Activated naive CD4-positive, alpha-beta T cell treated with Interleukin-2 at 50 U/mL for 16 hours (primary cell): ENCODE measurements at places on chromosomes 3 and 15.

DNA sequence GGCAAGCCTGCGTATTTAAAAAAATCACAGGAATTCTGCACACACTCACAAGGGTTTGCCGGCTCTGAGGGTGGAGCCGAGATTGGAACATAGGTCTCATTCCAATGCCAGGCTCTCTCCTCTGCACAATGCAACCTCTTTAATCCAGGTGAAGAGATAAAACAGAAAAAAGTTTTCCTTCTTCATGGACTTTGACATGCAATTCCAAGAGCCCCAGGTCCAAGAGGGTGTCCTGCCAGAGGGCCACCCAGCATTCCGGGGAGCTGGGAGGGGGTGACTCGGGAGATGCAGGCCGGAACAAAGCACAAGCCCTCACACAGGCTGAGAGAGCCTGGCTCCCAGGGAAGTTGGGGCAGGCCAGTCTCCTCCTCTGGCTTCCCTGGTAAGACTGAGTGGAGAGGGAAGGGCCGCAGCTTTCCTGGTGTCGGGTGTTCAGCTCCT, 6.7 kb upstream of the SLC12A8 start:
- DNase-seq = no peak

GRCh38 chr15:45141386-45141785, 11.6 kb downstream of the DUOX1 start:
- DNase-seq = no peak

GRCh38 chr3:141083226-141083625, 32.1 kb downstream of the SPSB4 start:
- DNase-seq = no peak

- DNase-seq = no peak
These were observed 88.7 kb downstream of the CACNA2D3 start for GRCh38 chr3:54211097-54211496.

DNA sequence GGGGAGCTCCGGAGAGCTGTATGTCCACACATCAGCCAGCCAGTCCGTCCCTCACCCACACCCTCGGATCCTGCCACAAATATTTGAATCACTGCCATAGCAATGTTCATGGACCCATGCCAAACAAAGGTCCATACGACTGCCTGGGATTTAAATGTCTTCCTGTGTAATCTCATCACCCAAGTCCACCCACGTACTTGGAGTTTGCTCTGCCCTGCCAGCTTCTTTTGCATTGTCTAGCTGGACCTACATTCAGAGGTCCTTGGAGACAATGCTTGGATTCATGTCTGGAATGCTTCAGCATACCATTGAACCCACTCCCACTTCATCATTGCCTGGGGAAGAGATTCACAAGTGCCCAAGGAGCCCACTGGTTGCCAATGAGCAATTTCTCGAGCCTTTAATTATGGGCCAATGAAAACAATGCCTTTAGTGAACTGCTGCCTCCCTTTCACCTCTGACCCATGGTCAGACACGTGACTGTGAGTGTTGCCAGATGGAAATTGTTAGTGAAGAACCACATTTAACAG, 90.4 kb upstream of the PHLDB2 start:
- no peak for DNase-seq

DNA sequence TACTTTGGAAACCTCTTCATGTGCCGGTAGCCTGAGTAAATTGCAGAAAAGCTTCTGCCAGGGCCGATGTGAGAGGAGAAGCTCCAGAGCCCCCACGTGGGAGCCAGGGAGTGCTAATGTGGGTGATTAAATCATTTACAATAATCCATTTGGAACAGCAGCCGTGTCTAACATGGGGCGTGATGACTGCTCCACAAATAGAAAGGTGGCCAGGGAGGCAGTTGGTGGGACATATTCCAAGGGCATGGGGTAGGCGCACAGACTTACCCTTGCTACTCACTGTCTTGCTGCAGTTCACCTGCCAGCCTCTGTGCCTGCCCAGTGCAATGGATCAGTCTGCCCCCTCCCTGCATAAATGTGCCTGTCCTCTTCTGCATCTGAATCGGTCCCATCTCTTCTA, 39.3 kb upstream of the INSYN1 start:
- no peak for DNase-seq

GRCh38 chr15:71337197-71337845, 222.1 kb downstream of the THSD4 start:
- DNase-seq = no peak

- no peak for DNase-seq
These were observed 329.5 kb downstream of the DOCK3 start for GRCh38 chr3:51004235-51004634.

DNA sequence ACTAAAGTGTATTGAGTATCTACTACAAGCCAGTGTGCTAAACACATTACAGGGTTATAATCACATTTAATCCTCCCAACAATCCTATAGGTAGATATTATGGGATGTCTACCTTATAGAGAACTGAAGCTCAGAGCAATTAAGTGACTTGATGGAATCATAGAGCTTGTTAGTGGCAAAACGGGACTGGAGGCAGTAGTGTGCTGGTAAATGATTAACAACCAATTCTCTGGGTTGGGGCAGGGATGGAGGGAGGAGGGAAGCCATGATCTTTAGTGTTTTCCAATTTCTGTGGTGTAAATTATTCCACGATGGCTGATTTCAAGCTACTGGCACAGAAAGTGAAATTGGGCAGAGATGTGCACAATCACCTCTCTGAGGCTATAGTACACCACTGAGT, 18.5 kb upstream of the CSRNP1 start:
- no peak for DNase-seq

DNA sequence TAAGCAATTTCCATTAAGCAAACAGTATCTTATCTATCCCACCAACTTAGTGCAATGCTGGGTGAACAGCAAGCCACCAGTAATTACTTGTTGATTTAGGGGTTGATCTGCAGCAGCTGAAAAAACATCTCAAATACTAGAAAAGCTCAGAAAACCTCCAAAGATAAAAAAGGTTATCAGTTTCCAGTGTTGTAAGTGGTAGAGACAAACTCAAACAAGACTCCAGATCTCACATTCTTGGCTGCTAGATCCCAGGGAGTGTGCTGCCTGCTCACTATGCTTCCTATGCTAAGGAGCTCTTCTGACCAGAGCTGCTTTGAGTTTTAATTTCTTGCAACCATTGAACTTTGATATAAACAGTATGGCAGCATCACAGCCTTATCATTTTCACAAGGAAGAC, 11.3 kb downstream of the B3GALNT1 start:
- no peak for DNase-seq

- no peak for DNase-seq
These were observed 133.5 kb downstream of the SNRPN start for GRCh38 chr15:25088261-25088790.

GRCh38 chr3:194745422-194746184, 59.9 kb downstream of the FAM43A start:
- DNase-seq = no peak

DNA sequence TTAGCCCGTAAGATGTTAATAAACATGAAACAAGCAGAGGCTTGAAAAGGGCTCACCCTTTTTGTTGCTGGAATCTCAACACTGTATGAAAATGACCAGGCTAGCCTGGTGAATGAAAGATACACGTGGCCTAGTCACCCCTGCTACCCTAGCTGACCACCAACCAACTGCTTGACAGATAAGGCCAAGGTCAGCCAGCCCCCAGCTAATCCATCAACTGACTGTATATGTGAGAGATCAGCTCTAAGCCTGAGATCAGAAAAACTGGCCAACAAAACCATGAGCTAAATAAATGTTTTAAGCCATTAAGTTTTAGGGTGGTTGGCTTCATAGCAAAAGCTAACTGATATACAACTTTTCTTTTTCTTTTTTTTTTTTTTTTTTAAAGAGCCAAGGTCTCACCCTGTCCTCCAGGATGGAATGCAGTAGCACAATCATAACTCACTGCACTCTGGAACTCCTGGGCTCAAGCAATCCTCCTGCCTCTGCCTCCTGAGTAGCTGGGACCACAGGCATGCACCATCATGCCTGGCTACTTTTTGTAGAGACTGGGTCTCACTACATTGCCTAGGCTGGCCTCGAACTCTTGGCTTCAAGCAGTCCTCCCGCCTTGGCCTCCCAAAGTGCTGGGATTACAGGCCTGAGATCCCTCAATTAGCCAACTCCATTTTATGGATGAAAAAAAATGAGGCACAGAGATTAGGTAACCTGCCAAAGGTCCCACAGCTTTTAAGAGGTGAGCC, 34.6 kb downstream of the SH3BP5 start:
- no peak for DNase-seq

DNA sequence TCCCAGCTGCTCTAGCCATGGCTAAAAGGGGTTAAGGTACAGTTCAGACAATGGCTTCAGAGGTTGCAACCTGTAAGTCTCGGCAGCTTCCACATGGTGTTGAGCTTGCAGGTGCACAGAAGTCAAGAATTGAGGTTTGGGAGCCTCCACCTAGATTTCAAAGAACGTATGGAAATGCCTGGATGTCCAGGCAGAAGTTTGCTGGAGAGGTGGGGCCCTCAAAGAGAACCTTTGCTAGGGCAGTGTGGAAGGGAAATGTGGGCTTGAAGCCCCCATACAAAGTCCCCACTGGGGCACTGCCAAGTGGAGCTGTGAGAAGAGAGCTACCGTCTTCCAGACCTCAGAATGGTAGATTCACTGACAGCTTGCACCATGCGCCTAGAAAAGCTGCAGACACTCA, 73.7 kb downstream of the STT3B start:
- no peak for DNase-seq

DNA sequence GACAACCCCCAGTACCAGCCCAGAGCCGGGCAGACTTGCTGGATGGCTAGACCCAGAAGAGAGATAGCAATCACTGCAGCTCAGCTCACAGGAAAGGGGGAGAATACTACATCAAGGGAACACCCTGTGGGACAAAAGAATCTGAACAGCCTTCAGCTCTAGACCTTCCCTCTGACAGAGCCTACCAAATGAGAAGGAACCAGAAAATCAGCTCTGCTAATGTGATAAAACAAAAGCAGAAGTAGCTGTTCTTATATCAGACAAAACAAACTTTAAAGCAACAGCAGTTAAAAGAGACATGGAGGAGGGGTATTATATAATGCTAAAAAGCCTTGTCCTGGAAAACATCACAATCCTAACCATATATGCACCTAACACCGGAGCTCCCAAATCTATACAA, 283.3 kb downstream of the KLF13 start:
- DNase-seq = no peak

DNA sequence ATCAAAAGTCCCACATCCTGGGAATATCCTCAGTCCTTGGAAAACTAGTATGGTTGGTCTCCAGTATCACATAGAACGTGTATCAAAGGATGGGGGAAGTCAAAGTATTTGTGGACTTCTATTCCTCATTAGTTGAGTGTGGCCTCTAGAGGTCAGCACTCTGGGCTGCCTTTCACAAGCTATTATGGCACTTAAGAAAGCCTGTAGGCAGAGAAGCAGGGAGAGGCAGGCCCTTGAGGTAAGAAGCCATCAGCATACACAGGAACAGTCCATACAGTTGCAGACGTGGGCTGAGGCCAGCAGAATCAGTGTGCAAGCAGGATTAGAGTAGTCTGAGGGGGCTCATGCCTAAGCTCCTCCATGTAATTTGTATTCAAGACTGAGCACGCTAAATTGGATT, 341.7 kb downstream of the CLSTN2 start:
- no peak for DNase-seq

DNA sequence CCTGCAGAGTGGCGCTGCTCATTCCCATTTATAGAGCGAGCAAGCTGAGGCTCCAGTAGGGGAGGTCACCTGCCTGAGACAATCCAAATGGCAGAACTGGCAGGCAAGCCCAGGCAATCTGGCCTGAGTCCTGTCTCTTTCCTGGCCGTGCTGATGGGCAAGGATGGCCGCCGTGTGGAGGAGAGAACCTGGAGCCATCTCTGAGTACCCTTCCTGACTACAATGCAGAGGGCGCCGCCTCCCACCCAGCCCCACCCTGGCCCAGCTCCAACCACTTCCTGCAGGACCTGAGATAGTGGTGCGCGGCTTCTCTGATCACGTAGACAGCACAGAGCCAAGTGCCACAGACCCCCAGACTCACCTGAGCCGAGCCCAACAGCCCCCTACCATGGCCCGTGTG, 7.0 kb downstream of the TLR9 start:
- no peak for DNase-seq

GRCh38 chr3:55974421-55975165, 487.5 kb upstream of the WNT5A start:
- no peak for DNase-seq

DNA sequence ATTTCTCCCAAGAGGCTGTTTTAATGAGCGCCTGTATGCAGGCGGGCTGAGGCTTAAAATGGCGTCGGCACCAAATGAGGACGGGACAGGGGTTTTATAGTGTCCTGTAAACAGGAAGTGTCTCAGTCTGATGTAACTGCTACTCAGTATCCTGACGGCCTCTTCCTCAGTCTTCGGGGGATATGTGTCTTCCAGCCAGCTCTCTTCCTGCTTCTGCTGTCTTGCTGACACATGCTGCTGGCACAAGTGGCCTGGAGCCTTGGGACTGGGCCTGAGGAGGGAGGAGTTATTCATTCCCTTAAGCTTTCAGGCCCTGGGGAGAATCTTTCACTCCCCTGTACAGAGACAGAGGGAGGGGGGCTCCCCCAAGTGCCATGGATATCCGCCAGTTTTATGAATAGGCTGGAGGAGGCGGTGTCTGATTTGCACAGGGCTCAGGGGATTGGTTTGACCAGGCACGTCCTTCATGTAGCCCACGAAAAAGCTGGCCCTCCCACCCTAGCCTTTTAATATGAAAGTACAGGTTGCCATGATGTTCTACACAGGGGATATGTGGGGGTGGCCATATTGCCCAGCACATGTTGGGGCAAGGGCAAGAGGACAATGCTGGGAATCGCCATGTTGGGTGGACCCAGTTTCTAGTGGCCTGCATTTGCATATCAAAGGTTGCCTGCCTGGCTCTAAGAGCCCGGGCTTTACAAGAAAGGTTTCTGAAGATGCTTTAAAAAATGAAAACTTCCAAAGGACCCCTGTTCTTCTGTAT, 19.9 kb downstream of the NDUFB4 start:
- no peak for DNase-seq
